HL-60 (cell line): ENCODE measurements at places on chromosomes 12 and 14.

DNA sequence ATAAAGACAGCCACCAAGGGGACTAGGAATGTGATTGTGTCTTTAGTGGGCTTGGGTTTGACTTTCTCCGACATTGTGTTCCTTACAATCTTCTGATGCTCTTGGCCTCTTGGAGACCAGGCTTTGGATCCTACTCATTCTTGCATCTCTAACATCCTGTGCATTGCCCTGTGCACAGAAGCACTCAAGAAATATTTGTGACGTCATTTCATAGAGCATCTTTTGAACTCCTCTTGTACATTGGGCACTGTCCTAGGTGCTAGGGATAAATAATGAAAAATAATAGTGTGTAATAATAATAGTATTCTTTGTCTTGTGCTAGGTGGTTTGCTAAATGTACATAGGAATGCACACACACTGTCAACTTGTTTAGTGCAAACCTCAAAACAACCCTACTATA, 108.8 kb upstream of the LHX5 start:
- DNase-seq: no peak

GRCh38 chr14:99143793-99144192, 128.2 kb downstream of the BCL11B start:
- peak; percentile 23 for DNase-seq

- no peak for DNase-seq
These were observed 114.6 kb upstream of the KRAS start for GRCh38 chr12:25365340-25365730.

DNA sequence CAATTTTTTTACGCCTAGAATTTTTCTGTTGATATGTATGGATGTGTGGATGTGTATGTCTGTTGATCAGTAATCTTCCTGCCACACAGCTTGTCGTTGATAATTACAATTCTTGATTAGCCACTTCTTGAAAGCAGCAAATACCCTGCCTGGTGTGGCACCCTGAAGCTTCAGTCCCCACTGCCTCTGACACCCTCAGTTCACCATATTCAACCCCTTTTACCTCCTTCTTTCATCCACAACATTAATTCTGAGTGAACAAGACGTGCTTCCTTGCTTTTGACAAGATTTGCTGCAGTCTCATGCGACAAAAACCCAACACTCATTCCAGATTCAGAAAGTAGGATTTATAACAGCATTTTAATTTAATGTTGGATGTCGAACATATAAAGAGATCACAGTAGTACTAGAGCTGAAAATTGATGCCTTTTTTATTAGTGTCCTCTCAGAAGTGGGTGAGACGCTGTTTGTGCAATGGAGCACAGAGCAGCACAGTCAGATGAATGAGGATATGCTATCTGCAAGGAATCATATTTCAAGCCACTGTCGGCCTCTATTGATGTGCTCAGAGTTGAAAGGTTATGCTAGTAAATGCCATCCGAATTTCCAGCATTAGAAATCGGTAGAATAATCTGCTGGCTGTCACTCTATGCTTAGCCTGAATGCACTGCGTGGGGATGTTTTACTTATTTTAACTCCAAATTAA, 383.7 kb downstream of the EGLN3 start:
- no peak for DNase-seq

- DNase-seq: peak; percentile 10
These were observed 172.3 kb downstream of the NDUFA12 start for GRCh38 chr12:94831081-94831751.

GRCh38 chr12:110062241-110062640, 13.9 kb upstream of the C12orf76 start:
- no peak for DNase-seq

GRCh38 chr12:21566223-21566906, 38.3 kb downstream of the GYS2 start:
- no peak for DNase-seq

DNA sequence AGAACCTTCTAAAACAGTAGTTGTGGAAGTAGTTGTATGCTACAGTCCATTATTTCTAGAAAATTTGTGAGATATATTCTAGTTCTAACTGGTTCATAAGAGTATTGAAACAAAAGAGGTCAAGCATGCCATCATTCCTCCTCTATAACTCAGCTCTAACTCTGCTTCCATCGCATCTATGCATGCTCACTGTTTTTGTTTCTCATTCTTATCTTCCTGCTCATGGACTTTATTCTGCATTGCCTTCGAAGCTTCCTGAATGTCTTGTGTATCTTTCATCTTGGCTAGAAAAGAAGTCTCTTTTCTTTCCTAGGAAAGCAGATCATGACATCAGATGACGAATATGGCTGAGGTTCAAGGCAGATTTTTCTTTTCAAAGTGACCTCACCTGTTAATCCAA, 402 bp downstream of the LMNTD1 start:
- no peak for DNase-seq

DNA sequence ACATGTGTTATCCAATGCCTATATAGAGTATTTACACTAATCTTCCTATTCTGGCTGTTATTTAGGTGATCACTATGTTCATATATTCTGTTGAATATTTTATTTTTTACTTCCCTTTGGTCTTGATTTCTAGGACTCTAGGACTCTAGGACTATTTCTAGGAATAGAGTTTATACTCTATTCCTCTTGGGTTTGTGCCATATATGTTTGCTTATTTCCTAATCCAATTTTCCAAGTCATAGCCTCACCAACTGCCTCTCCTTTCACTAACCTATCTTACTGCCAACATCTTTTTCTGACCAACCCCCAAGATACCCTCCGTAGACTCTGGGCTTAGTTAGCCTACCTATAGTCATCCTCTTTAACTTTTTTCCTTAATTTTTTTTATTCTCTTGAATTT, 28.5 kb downstream of the ARF6 start:
- DNase-seq: no peak
